ENCODE measurements at places on chromosomes 13 and 19.

- peak; percentile 17 for DNase-seq
These were observed 580 bp downstream of the AP2A1 start for GRCh38 chr19:49767381-49767780.

DNA sequence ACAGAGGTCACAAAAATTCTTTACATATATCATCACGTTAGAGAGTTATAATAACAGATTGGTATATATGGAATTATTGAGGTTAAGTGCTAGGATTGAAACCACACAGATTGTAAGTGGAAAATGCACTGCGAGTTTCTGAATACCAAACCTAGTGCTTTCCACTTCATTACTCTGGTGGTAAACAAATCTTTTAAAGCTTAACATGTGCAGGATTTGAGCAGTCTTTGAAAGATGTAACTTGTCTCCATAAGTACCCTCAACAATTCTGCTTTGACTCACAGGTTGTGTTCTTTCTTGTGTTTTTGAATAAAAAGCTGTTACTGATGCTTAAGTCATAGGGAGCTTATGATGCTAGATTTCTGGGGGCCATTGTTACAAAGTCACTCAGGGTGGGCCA is 314.7 kb upstream of the DACH1 start:
- no peak for DNase-seq

DNA sequence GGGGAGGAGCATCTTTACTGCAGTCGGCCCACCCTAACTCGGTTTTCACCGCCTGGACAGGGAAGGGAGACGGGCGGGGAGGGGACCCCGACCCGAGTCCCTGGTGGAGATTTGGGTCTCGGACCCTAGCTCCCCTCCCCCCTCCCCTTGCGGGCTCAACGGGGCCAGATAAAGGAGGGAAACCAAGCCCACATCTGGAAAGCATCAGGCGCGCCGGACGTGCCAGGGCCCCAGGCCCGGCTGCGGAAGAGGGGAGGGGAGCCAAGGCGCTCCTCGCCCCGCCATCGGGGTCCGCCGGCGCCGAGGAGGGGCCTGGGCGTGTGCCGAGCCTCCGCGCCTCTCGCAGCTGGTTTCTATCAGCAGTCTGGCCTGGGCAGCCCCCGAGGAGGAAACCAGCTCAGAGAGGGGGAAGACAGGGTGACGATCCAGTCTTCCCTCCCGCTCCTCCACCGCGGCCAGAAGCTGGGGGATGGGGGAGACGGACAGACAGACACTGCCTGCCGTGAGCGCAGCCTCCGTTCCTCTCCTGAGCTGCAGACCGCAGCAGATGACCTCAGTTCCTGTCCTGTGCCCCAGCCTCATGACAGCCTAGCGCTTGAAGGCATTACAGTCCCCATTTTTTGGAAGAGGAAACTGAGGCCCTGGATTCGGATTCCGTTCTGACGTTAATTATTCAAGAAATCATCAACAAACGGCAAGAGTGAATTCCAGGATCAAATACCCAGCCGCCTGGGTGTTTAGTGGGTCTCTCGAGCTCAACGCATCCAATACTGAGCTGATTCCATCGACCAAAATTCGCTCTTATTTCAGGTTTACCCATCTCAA is 3.6 kb upstream of the GNG8 start:
- DNase-seq, result no peak

DNA sequence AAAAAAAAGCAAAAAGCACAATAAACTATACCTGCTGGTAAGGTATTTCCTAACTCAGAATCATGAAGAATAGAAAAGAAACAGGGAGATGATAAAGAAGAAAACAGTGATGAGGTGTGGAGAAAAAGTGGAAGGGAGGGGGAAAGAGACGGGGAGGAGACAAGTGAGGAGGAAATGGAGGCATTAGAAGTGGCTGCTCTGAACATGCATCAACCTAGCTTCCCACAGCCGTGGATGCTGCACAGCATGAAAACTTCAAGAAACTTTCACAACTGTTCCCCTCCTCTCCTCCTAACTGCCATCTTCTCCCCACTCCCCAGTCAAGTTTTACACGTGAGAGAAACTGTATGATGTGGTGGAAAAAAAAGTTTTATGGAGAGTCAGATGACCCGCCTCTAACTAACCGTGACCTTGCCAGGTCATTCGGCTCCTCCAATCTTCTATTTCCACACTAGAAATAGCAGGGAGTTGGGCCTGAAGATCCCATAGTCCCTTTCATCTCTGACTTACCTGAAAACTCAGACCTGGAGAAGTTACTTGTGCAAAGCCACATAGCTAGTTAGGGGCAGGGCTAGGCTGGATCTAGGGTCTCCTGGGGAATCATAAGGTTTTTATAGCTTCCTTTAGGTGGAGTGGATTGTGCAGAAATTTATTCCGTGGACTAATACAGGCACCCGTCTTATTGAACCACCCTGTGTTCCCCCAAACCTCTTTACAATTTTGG is 461.9 kb downstream of the KLF5 start:
- DNase-seq, result no peak

DNA sequence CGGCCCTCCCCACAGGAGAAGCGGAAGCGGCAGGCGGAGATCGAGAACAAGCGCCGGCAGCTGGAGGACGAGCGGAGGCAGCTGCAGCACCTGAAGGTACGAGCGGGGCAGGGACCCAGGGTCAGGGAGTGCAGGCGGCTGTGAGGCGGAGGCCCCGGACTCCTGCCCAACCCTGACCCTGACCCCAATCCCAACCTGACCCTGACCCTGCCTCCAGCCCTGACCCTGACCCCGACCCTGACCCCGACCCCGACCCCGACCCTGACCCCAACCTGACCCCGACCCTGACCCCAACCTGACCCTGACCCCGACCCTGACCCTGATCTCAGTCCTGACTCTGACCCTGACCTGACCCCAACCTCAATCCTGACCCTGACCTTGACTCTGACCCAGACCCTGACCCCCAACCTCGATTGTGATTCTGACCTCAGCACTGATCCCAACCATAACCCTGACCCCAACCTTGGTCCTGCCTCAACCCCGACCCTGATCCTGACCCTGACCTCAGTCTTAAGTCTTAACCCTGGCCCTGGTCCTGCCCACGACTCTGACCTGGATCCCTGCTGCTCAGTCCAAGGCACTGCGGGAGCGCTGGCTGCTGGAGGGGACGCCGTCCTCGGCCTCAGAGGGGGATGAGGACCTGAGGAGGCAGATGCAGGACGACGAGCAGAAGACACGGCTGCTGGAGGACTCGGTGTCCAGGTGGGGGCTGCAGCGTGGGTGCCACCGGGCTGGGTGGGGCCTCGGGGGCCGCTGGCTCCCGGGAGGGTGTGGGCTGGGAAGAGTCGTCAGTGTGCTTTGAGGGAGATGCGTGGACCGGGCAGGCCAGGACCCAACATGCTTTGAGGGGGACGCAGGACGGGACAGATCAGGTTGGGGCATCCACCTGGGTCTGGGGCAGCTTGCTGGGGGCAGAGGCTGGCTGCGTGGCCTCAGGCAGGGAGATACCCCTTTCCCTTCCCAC is 18.5 kb downstream of the PALM start:
- no peak for DNase-seq

GRCh38 chr13:85080691-85081090 is 718.5 kb downstream of the SLITRK6 start:
- DNase-seq, result no peak

GRCh38 chr13:36815062-36815461 is 4.0 kb upstream of the RFXAP start:
- peak; percentile 12 for DNase-seq

DNA sequence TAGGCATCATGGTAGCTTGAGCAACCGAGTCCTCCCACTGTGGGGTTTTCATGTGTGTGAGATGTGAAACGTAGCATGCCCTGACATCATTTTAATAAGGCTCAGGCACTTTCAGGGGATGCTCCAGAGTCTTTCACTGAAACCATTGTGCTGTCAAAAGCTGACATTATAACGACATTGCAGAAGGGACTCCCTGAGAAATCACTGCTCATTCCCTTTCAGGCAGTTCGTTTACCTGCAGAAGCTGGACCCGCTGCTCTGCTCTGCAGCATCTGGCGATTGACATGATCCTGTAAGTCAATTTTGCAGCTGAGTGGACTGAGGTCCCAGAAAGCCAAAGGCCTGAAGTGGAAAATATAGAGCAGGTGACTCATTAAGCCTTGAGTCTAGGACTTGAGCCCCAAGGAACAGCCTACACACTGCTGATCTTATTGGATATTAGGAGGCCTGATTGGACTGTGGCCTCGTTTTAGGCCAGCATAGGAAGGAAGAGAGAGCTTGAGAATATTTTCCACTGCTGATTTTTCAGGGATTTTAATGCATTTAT is 54.0 kb upstream of the CNMD start:
- DNase-seq, result no peak

DNA sequence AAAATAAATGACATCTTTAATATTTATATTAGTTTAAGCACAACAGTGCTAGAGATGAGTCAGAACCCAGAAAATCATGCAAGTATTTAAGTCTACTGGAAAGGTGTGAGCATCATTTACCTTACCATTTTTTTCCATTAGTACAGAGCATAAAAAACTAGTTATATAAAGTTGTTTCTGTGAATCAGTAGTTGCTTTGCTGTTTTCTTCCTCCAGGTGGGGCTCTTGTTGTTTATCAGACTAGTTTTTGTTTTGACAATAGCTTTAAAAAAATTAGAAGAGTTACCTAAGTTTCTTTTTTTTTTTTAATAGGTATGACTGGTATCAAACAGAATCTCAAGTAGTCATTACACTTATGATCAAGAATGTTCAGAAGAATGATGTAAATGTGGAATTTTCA is 12.7 kb downstream of the SUGT1 start:
- peak; percentile 31 for DNase-seq

- no peak for DNase-seq
These were observed 927 bp downstream of the LPAR6 start for GRCh38 chr13:48411841-48412531.

DNA sequence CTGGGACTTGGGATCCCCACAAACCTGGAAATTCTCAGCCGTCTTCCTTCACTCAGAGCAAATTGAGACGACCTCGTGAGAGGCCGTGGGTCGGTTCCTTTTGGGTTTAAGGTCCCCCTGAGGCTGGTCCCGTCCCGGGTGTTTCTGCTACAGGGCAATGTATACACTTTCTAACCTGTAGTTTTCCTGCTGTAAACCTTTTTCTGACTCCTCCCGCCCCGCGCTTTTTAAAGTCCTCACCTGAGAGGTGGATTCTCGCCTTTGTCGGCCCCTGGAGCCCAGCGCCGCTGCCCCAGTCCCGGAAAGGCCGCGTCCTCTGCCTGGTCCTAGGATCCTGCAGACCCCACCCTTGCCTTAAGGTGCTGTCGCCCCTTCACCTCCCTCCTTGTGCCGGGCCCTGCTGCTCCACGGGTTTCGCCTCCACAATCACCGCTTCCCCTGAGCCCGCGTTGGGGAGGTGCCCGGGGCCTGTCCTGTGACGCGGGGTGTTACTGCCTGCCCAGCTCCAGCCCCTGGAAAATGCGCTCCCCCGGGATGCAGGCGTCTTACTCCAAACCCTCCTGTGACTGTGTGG is 391 bp downstream of the ZNF761 start:
- no peak for DNase-seq

- DNase-seq, result peak; percentile 67
These were observed 8.4 kb downstream of the CLASRP start for GRCh38 chr19:45047188-45047797.

DNA sequence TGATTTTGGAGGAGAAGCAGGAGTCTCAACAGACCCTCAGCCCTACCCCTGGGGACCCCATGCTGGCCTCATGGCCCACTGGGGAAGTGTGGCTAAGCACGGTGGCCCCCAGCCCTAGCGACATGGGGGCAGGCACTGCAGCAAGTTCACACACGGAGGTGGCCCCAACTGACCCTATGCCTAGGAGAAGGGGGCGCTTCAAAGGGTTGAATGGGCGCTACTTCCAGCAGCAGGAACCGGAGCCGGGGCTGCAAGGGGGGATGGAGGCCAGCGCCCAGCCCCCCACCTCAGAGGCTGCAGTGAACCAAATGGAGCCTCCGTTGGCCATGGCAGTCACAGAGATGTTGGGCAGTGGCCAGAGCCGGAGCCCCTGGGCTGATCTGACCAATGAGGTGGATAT is 14.9 kb downstream of the NCAN start:
- DNase-seq, result no peak

- DNase-seq, result no peak
These were observed 65.1 kb upstream of the NPAS1 start for GRCh38 chr19:46954502-46954992.

GRCh38 chr19:13696839-13697238 is 67.5 kb upstream of the MRI1 start:
- DNase-seq, result no peak

DNA sequence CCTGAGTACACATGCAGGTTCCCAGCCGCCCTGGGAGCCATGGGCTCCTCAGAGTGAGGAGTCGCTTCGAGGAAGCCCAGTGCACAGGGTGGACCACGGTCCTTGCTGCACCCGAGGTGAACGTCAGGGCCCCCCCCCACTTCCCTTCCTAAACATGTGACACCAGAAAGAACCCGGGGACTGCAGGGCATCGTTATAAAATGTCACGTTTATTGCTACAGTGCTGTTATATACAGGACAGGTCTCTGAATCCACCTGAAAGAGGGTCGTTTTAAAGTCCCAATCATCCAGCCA is 3.8 kb upstream of the UQCR11 start:
- DNase-seq, result no peak

- DNase-seq, result no peak
These were observed 21.7 kb downstream of the PRKCSH start for GRCh38 chr19:11457115-11457514.

DNA sequence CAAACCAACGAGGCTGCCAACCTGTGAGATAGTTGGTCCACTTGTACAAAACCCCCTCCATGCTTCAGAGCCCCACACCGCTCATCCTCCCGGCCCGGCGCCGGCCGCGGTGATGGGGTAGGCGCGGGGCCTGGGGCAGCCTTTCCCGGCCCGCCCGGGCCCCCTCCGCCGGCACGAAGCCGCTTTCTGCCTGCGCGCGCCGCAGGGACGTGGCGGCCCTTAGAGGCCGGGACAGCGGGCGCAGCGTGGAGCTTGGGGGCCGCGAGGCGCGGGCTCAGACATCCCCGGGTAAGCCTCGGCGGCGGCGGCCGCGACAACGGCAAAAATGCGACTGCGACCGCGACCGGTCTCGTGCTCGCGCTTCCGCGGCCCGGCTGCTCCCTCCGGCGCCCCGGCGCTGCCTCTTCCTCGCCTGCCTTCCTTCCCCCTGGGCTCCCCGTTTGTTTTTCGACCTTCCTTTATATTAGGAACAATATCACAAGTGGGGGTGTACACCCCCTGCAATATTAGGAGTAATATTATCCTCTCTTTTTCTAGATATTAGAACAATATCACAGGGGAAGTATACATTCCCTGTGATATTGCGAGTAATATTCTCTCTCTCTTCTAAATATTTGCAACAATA is 53.9 kb upstream of the CEACAM21 start:
- DNase-seq, result peak; percentile 28

DNA sequence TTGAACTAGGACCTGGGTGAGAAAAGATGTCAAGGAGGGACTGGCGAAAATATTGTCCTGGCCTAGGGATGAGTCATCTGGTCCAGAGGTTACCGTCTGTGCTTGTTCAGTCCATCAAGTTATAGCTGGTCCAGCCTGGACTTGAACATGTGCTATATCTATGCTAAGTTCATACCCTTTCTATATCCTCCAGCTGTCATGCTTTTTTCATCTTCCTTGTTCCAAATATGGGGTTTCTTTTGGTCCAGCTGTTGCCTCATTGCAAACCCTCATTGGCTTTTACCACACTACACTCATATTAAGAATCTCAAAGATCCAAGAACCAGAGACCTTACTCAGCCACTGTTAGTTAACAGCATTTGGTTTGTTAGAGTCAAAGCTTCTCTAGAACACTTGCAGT is 19.1 kb upstream of the KLF12 start:
- DNase-seq, result no peak
